ENCODE measurements at places on chromosomes 2 and 18.
A peak's percentile ranks its signal among the peaks of the same experiment; 100 is the strongest.

- no peak for DNase-seq
Measured at GRCh38 chr2:211994806-211995205, 543.8 kb downstream of the ERBB4 start.

- no peak for DNase-seq
Measured at GRCh38 chr2:23311186-23311585, 73.8 kb upstream of the KLHL29 start.

DNA sequence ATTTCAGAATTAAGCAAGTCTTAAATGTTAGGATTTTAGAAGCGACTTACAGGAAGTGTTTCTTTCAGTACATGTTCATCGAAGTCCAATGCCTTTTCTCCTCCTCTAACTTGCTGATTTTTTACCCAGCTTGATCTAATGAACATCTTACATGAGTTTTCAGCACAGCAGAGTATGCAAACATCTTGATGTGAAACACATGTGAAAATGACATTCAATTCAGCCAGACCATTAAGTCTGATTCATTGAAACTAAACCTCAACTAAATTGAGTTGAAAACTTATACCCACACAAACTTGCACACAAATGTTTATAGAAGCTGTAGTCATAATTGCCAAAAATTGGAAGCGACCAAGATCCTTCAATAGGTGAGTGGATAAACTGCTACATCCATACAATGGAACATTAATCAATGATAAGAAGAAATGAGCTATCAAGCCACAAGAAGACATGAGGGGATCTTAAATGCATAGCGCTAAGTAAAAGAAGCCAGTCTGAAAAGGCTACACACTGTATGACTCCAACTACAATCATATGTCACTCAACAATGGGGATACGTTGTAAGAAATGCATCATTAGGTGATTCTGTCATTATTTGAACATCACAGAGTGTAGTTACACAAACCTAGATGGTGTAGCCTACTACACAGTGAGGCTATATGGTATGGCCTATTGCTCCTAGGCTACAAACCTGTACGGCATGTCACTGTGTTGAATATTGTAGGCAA lies 18.5 kb downstream of the PSTPIP2 start:
- peak; percentile 80 for DNase-seq

DNA sequence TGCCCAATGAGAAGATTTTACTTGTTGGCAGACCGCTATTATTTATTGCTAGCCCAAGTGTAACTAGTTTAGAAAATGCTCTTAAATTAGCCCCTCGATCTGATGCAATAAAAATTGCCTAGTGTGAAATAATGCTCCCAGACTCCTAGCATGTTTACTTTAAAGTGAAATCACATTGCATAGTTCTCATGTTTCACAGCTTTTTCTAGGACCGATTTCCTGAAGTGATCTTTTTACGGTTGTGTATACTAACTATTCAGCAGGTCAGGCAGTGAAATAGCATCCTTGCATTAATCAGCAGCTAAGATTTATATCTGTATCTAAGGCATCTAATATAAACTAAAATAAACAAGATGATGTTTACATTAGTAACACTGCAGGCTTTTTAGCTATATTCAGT lies 52.4 kb downstream of the PMS1 start:
- DNase-seq = peak; percentile 96

DNA sequence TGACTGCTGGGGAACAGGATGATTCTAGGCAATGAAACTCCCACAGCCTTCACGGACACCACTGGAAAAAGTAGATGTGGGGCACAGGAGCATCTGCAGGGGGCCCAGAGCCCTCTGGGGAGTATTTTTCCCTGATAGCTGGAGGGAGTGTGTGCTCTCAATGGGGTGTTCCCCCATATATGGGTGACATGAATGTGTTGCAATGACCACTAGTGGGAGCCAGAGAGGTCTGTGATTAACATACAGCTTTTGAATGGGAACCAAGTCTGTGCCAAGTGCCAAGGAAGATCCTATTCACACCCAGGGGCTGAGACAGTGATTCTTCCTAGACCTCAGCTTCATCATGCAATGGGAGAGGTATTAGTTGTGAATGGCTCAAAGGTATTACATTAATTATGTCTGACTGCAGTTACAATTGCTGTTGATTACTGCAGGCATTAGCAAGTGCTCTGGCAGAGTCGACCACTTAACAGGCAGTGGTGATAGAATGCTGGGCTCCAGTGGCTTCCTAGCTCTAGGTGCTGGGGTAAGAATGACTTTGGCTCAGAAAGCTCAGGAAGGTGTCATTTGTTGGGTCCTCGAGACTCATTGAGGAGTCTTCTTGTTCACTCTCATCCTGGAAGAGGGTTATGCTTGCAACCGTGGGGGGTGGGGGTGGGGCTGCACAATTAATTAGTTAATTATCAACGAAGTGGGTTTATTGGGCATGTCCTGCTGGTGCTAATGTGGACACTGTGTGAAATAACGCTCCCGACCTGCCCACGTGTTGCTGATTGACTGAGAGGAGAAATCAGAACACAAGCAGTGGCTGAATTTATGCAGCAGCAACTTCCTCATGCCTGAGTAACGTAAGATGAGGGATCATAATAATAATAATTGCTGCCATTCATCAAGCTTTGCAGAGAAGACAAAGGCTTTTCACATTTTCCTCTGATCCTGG lies 194.1 kb downstream of the CLIP4 start:
- peak; percentile 68 for DNase-seq

DNA sequence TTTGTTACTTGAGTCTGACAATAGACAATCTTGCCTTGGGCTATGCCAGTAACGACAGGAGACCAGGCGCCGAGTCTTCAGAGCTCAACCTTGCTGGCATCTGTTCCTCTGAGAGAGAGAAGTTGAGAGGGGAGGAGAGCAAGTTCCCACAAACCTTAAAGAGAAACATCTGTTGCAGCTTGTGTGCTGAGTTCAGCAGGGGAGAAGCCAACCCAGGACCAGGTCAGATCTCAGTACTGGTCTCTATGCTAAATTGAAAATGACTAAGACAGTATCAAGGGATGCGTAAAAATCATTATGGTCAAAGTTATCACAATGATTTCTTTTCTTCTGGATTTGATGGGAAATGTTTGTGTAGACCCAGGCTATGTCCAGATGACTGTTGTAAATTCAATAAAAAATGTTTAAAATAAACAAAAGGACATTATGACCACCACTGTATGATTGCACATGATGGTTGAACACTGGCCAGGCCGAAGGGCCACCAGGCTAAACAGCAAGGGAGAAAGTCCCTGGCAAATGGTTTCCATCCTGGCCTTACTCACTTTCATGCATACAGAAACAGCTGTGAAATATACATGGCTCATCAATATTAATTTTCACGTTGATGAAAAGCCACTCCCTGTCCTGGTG lies 100.3 kb upstream of the PMAIP1 start:
- DNase-seq = peak; percentile 79

- DNase-seq = peak; percentile 83
Measured at GRCh38 chr2:125405816-125406215, 1250.1 kb upstream of the GYPC start.

GRCh38 chr2:219109471-219109870 lies 48.8 kb upstream of the IHH start:
- DNase-seq = no peak

DNA sequence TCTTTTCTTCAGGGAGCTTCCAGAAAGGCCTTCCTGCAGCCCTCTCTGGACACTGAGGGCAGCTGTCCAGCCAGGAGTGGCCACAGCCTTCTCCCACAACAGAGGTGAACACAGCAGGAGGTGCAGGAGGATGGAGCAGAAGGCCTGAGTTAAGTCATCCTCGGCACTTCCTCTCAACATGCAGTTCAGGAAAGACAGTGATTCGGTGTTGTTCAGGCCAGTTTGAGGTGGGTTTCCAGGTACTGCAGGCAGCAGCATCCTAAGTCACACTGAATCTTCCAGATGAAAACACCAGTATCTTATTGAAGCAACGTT lies 225.3 kb upstream of the PXDN start:
- DNase-seq = no peak

GRCh38 chr2:33380001-33380609 lies 96.3 kb upstream of the RASGRP3 start:
- no peak for DNase-seq

DNA sequence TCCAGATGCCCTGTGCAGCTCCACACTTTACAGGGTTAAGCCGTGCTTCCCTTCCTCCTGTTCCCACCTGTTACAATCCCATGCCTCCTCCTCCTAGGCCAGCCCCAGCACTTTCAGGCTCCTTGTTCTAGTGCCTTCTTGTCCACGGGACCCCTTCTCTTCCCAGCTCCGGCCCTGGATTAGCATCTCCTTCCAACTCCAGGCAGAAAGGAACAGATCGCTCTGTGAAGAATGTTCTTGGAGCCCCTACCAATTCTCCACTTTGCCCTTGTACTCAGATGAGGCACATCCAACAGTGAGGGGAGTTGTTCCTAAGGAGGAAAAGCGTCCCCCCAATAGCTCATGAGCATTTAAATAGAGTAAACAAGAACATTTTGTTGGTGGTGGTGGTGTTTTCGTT lies 72.7 kb downstream of the CABLES1 start:
- DNase-seq = no peak

GRCh38 chr2:139613264-139613663 lies 833.1 kb upstream of the NXPH2 start:
- no peak for DNase-seq

DNA sequence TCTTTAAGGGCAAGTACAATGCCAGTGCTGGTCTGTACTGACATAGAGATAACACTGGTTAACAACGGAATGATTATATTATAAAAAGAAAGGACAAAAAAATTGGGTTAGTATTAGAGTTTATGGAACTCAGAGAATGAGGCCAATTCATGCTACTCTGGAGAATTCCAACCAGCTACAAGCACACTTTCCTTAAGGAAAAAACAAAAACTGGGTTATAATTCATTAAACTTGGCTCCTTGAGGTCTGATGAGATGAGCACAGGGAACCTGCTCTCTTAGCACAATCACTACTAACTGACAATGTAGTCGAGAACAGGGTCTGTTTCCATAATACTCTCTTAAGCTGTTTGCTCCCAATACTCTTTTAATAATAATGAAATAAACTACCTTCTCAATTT lies 165.3 kb downstream of the NRXN1 start:
- no peak for DNase-seq

DNA sequence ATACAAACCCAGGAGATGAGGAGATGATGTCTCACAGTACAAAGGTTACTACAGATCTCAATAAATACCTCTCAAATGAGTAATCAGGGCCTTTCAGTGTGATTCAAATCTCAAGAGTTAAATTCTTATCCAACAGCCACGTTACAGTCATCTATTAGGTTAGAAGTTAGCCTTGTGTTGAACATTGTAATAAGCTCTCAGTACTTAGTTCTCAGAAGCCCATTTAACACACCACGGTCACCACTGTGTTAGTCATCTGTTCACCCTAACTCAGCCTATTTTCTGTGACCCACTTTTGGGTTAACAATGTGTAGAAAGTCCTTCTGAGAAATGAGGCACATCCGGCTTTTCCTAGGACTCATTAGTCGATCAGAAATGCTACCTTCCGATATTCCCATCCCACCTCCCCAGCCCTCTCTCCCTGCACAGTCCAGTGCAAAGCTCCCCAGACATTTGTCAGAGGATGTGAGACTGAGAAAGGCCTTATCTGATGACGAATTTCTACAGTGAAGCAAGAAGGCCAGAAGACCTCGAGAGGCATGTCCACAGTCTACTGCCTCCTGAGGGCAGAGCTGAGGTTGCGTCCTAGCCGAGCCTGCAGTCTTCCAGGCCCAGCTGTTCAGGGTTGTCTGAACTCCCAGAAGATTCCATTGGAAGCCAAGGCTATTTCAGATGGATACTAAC lies 92.6 kb downstream of the ACTR2 start:
- DNase-seq = peak; percentile 89

DNA sequence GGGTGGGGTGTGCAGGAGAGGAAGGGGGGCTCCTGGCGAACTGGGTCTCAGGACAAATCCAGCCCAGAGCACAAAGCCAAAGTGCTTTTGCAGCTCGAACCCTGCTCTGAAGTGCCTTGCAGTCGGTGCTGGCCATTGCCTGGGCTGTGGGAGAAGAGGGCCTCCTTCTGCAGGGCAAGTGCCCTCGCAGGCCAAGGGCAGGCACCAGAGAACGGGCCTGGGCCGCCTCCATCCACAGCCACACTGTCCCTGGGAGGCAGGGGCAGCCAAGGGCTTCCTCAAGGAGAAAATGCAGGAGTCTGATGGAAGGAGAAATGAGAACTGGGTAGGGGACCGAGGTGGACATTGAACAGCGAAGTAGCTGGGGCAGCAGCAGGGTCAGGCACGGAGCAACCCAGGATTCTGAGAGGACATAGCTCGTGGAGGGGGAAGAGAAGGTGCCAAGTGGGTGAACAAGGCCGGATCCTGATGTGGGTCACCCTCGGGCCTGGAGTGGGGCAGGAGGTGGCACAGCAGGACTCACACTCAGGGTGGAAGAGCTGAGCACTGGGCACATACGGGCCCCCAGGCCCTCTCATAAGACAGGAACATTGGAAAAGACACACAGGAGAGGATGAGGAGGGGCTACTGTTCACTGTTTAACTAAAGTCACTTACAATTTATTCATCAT lies 312.8 kb upstream of the SALL3 start:
- DNase-seq = no peak

DNA sequence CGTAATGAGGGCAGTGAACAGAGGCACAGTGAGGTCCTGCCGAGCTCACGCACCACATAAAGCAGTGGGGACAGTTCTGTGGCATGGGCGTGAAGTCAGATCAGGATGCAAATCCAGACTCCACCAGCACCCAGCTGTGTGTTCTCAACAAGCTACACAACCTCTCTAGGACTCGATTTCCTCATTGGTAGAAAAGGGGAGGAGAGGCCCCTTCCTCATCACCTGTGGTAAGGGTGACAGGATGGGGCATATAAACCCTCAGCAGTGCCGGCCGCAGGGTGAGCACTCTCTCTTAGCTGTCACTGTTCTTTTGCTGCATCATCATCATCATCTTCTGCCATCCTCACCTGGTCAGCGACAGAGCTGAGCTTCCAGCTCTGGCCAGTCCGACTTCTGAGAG lies 54.8 kb downstream of the C2orf76 start:
- DNase-seq = no peak

- no peak for DNase-seq
Measured at GRCh38 chr2:31693882-31694281, 113.1 kb upstream of the SRD5A2 start.

- DNase-seq = no peak
Measured at GRCh38 chr18:45359275-45360009, 255.8 kb upstream of the SLC14A2 start.

DNA sequence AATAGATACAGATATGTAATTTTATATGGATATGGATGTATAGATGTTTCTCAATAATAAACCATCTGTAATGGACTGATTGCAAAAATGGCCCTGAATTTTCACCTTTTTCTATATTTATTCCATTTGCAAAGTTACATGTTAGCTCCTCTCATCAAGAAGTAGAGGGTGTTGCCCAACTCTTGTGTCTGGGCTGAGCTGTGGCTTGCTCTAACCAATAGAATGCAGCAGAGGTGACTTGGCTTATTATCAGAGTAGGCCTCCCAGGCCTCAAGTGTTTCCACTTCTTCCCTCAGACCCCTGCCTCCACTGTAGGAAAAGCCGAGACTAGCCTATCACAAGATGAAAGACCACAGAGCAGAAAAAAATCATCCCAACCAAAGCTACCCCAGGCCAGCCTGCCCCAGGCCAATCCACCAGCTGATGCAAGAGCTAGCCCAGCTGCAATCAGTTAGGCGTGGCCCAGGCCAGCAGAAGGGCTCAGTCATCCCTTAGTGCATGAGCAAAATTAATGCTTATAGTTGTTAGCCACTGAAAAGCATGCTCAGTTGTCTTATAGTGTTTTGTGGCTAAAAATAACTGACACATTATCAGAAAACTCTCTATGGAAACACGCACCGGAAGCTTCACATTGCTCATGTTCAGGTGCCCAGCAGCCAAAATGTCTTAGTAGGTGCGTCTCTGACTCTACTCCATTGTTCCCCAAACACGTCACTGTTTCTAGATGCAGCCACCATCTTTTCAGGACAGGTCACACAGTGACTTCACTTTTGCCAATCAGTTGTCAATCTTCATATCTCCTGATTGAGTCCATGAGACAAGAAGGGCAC lies 464.0 kb downstream of the FBXO15 start:
- peak; percentile 52 for DNase-seq

All from AG10803 (cell line).